ENCODE measurements at places on chromosomes 3 and 15.

- no peak for DNase-seq
Measured at GRCh38 chr3:180409883-180410282, 192.1 kb upstream of the TTC14 start.

GRCh38 chr3:51501833-51502561, 2.2 kb upstream of the DCAF1 start:
- DNase-seq = peak; percentile 38

- no peak for DNase-seq
Measured at GRCh38 chr3:189714991-189715961, 84.1 kb downstream of the TP63 start.

DNA sequence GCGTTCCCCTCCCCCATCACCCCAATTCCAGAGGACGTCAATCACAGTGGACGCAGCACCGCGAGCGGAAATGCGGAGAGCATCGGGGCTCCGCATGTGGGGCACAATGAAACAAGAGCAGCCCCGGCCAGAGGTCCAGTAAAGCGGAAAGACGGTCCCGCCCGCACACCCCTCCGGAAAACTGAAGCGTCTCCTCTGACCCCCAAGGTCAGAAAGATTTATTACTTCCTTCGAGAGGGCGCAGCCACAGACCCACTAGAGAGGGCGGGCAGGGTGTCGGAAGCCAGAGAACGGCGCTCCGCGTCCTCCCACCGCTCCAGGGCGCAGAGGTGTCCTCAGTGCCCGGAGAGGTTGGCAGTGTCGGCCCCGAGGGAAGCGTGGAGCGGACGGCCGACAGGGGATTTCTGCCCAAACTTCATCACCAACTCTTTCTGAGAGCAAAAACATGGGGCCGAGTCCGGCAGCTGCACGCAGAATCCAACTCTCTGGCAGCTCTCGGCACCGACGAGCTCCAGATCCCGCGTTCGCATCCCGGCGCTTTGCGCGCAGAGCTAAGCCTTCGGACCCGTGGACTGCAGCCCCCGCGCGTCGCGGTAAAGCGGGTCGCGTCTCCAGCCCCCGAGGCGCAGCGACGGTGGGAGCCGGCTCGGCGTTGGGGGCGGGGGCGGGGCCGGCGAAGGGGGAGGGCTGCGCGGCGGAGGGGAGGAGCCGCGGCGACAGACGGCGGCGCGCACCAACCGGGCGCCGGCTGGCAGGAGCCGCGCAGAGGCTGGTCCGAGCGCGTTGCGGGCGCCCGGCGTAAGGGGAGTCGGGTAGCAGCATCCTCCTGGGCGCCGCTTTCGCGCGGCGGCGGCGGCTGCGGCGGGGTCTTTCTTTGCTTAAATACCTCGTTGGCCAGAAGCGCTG, at the start of gene CHST2:
TSS of gene CHST2 (plus strand) at position 763 of the 906 bp plus-strand sequence. CDS start 1,046 bp downstream, outside the sequence.
- DNase-seq = peak; percentile 91

GRCh38 chr3:178525251-178525650, 11.0 kb upstream of the KCNMB2 start:
- no peak for DNase-seq
